ENCODE measurements at places on chromosomes 2 and 18.

DNA sequence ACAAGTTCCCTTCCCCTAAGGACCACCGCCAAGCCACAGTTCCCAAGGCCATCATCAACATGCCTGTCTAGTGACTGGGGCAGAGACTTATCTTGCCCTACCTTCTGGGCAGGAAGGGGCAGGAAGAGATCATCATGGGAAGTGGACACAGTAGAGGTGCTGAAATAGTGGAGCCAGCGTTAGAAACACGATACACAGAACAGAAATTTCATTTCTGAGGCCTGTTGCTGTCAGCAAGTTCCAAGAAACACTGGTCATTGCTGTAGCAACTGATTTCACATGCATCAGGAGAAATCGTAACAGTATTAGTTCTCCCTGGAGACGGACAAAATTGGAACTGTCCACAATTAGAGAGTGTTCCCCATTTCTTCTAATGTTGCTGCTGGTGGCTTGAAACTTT, 83.0 kb downstream of the COLEC12 start:
- DNase-seq = no peak

DNA sequence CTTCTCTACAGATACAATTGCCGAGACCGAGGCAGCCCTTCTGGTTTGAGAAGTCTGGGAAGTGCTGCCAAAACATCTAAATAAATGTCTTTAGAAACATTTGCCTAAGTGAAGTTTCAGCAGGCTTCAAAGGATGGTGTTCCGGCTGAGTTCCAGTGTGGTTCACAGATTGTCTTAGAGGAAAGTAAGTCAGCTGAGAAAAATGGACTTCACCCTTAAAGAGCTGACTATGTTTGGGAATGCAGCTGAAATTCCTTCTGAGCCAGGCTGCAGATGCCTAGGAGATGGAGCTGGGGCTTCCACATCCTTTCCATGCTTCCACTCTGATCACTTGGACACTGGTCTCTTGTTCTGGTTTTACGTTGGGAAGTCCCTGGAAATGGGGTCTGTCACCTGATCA, 83.6 kb downstream of the FHOD3 start:
- DNase-seq = no peak

GRCh38 chr2:16103614-16104314, 163.4 kb downstream of the MYCN start:
- DNase-seq = no peak

DNA sequence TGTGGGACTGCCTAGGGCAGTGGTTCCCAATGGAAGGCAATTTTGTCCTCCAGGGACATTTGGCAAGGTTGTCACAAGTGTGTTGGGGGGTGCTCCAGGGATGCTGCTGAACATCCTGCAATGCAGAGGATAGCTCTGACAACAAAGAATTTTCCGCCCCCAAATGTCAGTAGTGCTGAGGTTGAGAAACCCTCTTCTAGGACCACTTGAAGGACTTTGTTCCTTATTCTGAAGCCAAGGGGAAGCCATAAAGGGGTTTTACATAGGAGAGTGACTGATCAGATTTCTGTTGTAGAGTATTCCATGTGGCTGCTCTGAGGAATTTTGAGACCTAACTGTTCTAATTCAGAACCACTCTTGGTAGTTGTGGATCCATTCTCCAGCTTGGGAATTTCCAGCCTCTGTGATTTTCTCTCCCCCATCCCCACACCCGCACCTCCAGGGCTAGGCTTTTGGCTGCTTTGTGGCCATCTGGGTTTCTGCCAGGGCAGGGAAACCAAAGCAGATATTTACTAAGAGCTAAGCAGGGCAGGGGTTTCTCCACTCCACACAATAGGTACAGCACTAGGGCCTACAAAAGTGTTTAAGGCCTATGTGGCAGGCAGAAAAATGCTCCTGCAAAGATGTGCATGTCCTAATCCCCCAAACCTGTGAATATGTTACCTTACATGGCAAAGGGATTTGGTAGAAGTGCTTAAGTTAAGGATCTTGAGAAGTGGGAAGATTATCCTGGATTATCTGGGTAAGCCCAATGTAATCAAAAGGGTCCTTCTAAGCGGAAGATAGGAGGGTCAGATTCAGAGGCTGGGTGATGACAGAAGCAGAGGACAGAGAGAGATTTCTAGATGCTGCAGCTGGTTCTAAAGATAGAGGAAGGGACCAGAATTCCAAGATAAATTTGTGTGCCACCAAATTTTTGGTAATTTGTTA, 135.4 kb downstream of the TMEM17 start:
- no peak for DNase-seq

DNA sequence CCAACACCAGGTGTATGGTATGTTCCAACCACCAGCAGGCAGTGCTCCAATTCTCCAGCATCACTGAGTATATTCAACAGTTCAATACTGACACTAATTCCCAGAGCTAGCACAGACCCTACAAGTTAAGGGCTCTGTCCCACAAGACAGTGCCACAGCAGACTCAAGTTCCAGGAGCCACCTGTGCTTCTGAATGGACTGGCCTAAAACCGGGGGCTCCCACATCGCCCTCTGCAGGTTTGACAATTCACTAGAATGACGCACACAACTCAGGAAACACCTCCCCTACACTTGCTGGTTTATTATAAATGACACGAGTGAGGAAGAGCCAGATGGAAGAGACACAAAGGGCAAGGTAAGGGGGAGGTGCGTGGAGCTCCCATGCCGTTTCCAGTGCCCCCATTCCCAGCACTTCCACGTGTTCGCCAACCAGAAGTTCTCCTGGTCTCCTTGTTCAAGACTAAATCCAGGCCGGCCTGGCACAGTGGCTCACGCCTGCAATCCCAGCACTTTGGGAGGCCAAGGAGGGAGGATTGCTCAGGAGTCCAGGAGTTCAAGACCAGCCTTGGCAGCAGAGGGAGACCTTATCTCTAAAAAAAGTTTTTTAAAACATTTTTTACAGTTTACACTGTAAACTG, 12.2 kb upstream of the ATP6V1B1 start:
- DNase-seq = no peak

DNA sequence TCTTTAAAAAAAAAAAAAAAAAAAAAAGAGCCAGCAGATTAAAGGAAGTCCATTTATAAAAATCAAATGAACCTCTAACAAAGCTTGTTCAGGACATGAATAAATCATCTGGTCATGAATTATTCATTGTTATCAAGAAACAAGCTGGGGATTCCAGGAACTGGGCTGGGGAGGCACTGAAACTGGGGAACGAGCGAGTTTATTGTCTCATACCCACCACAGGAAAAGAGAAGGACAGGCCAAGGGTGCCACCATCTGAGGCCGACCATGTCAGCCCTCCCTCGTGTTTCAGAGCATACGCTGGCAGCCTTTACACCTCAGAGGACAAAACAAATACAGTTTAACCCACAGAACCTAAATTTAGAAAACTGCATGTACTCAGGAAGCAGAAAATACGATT, 164.2 kb downstream of the VWC2L start:
- no peak for DNase-seq

GRCh38 chr2:215748446-215748845, 264.9 kb downstream of the MREG start:
- peak; percentile 49 for DNase-seq

GRCh38 chr18:58862356-58862755, 2.3 kb upstream of the ZNF532 start:
- DNase-seq = no peak

GRCh38 chr18:79329786-79330185, 65.9 kb upstream of the NFATC1 start:
- DNase-seq = no peak

DNA sequence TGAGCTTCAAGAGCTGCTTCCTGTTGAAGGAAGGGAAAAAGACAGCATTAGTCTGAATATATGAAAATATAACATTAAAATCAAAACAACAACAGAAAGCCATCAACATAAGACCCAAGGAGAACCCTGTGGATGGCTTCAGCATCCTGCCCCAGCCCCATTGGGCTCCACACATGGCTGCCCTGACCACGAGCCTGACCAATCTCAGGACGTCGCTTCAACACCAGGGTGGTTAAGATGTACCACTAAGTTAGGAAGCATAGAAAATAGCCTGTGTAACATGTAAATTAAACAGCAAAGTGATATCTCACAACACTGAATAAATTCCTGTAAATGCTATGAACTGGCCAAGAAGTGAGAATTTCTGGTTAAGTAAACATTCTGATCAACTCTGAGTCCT, 77.2 kb upstream of the CD226 start:
- no peak for DNase-seq

- no peak for DNase-seq
These were observed 44.1 kb downstream of the COPS8 start for GRCh38 chr2:237129625-237130263.

DNA sequence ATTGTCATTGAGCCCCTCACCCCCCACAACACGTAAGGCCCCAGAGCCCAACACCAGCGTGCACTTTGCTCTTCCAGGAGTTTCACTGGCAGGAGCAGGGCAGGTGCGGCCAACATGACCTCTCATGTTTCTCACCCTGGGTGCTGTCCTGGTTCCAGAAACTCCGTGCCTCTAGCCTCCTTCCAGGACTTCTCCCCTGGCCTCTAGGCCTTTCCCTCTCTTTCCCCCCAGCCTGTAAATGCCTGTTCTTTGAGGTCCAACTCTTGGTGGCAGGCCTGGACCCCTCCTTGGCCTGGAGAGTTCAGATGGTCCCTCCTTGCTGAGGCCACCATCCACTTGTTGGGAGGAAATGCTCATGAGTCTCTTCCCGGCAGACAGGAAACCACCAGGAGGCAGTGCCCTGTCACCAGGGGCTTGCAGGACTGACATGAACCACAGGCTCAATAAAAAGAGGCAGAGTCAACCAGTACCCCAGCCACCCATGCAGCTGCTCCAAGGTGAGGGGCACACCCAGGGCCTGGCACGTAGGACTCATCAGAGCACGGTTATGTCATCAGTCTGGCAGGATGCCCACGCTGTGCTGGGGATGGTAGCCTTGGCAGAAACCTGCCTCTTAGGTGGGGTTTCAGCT, 1.5 kb downstream of the MALL start:
- DNase-seq = no peak

- DNase-seq = no peak
These were observed 30.0 kb downstream of the CPS1 start for GRCh38 chr2:210586381-210586780.

- DNase-seq = no peak
These were observed 6.6 kb downstream of the NT5DC4 start for GRCh38 chr2:112727276-112728028.

DNA sequence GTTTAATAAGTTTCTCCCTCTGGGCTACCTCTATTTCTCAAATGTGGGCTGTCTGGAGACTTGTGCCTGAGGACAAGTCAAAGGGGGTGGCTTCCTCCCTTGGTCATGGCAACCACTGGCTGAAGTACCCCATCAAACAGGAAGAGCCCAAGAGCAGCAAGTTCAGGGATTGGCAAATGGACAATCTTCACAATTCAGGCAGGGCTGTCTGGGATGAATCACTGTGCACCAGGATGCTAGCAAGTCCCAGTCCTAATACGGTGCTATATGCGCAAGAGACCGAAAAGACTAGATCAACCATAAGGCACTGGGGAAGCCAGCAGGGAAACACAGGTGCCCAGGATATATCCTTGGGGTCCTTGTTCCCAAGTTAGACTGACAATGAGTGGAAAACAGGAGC, 75.5 kb downstream of the ANTXR1 start:
- DNase-seq = no peak

- DNase-seq = no peak
These were observed 23.7 kb downstream of the CUL3 start for GRCh38 chr2:224561234-224562005.

- no peak for DNase-seq
These were observed 1176.9 kb downstream of the SUCLG1 start for GRCh38 chr2:83282043-83282795.

DNA sequence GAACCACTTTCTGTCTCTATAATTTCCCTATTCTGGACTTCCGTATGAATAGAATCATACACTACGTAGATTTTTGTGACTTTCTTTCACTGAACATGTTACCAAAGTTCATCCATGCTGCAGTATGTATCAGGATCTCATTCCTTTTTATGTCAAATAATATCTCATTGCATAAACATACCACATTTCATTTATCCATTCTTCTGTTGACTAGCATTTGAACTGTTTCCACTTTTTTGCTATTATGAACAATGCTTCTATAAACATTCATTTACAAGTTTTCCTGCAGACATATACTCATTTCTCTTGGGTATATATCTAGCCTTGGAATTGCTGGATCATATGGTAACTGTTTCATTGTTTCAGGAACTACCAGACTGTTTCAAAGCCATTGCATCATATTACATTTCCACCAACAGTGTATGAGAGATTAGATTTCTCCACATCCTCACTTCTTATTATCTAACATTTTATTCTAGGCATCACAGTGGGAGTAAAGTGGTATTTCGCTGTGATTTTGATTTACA, 186.2 kb downstream of the DYM start:
- DNase-seq = no peak

DNA sequence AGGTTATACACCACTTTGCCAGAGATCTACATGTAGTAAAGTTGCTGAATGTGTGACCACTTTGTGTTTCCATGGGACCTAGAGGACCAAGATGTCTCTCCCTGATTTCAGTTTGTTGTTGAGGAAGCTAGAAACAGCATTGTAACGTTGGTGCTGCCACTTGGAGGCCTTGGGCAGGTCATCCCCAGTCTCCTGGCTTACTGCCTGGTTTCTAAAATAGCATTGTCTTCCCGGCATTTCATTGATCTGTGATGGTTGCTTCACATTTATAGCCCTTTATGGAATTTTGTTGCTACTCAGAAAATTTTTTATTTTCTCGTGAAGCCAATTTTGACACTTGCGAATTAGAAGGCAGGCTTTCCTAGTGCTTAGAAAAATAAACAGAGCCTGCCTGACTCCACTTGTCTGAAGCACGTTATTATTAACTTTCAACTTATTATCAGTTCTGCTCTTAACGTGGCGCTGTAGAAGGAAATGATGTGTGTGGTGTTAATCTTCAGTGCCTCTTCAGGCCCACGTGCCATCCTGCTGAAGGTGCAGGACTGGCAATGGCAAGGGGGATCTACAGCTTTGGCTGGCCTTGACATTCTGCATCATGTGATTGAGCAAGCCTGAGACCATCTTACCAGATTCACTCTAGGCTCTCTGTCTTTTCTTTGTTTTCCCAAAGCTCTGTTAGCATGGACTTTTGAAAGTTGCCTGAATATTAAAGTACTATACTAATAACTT, 59.9 kb downstream of the INPP4A start:
- no peak for DNase-seq

- no peak for DNase-seq
These were observed 87.0 kb downstream of the ALPK2 start for GRCh38 chr18:58541789-58542425.

GRCh38 chr18:23203891-23204432, 68.7 kb downstream of the CABLES1 start:
- no peak for DNase-seq

GRCh38 chr2:146927080-146927711, 917.6 kb upstream of the ACVR2A start:
- DNase-seq = peak; percentile 40

DNA sequence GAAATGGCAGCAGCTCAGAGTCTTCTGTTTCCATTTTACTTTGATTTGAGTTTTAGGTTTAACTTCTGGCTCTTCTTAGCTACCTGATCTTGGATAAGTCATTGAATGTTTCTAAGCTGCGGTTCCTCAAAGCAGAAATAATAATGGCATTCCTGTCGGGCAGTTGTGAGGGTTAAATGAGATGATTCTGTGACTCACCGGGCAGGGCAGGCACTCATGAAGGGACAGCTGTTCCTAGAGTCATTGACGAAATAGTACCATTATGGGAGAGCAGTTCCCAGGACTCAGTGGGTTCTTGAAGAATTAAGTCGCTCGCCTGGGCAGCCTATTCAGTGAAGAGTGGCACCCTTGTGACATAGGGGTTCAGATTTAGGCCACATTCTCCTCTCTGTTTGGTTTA, 10.3 kb downstream of the TRIB2 start:
- DNase-seq = no peak

- DNase-seq = no peak
These were observed 78.5 kb downstream of the MDH1 start for GRCh38 chr2:63667132-63667700.

GRCh38 chr18:35775887-35776286, 194.3 kb downstream of the GALNT1 start:
- DNase-seq = no peak
